OCI-LY7 (cell line): ENCODE measurements at places on chromosomes 6 and 20. TPM values are rescaled to one million over a fixed set of nuclear protein-coding genes. Genes with fewer than 3 reads are reported as not detected.

NKAPL gene
- not detected in 2 replicates for total RNA-seq

NHSL1 gene
- 10.6 and 12.7 TPM in 2 replicates for total RNA-seq

LPA gene
- total RNA-seq = not detected in 2 replicates

GRCh38 chr6:94735270-94735669 is 842.1 kb upstream of the MANEA start:
- no peak for DNase-seq

GRCh38 chr6:15491255-15491985 is 171.4 kb downstream of the DTNBP1 start:
- DNase-seq = peak; percentile 57

GRCh38 chr6:154989448-154989847 is 5.7 kb upstream of the TIAM2 start:
- DNase-seq = no peak

GRCh38 chr20:23244156-23244915 is 106.3 kb upstream of the NXT1 start:
- no peak for DNase-seq

DNA sequence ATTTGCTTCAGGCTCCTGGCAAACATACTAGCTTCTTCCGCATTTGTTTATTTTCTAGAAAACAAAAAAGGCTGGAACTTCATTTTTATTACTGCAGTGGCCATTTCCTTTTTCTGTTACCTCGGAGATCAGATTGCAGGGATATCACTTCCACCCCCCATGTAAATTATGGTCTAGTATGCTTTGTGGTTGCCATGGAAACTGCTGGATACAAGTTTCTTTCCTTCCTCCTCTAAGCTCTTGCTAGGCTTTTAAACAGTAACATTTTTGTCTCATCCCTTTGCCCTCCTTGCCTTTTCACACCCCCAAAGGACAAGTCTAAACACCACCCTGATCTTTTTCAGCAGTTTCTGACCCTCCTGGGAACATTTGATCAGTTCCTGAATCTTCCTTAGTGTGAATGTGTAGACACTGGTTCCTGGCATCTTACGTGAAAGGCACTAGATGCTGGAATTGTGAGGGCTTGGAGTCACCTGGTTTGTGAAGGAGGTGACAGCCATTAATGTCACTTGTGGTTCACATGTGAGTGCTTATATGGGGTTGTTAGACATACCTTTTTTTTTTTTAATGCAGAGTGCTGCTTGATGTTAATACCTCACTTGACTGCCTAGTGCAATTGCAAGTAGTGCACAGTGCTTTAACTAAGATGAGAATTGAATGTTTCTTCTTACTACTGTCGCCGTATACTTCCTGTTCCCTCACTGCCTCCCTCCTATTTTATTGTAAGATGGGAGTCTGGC is 181.6 kb downstream of the JARID2 start:
- peak; percentile 44 for DNase-seq

- no peak for DNase-seq
These were observed 12.8 kb upstream of the PLCG1 start for GRCh38 chr20:41124451-41125094.
